Testis (tissue), 5 donors: ENCODE measurements at places on chromosomes 16 and 17. TPM values are rescaled to one million over a fixed set of nuclear protein-coding genes. Genes with fewer than 3 reads are reported as not detected.

Gene CYB5B
- 85.0 TPM for total RNA-seq

Gene CLEC18A
- 12.6 TPM for total RNA-seq

Gene SMPD3
- 20.6 TPM for total RNA-seq

Gene CHAD
- 0.79 TPM for total RNA-seq

- DNase-seq: peak; percentile 26
- no peaks in the 10 kb centered on the region for H3K36me3 ChIP-seq
- no peaks in the 10 kb centered on the region for H3K27me3 ChIP-seq
- H3K4me1 ChIP-seq: no peaks in the 10 kb centered on the region
Measured at GRCh38 chr16:78866521-78866920, 734.0 kb downstream of the MAF start.

DNA sequence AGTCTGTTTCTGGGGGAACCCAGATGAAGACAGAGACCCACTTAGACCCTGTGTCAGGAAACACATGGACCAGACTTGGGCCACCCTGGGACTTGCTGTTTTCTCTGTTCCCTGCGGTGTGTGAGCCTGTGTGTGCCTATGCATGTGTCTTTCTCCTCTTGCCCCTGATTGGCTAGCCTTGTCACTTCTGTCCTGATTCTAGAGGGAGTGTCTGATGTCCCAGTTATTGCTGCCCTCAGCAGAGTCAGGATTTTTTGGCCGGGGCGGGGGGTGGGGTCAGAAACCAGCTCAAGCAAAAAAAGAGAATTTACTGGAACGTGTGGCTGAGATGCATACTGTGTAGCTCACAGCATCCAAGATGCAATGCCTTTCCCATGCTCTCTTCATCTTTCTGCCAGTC is 30.5 kb downstream of the PLCG2 start:
- no peak overlapping the region for H3K27ac ChIP-seq
- H3K36me3 ChIP-seq: no peaks in the 10 kb centered on the region
- H3K4me1 ChIP-seq: no peaks in the 10 kb centered on the region
- no peak for DNase-seq

- no peaks in the 10 kb centered on the region for H3K36me3 ChIP-seq
- H3K27ac ChIP-seq: no peak overlapping the region
Measured at GRCh38 chr16:88480829-88481228, 27.7 kb downstream of the ZFPM1 start.

DNA sequence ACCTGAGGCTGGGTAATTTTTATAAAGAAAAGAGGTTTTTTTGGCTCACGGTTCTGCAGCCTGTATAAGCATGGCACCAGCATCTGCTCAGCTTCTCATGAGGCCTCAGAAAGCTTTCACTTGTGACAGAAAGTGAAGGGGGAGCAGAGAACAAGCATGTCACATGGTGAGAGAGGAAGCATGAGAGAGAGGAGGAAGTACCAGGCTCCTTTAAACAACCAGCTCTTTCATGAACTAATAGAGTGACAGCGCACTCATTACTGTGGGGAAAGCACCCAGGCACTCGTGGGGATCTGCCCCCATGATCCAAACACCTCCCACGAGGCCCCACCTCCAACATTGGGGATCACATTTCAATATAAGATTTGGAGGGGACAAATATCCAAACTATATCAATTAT is 86.8 kb downstream of the USP32 start:
- H3K4me3 ChIP-seq: no peak overlapping the region
- no peak overlapping the region for H3K27ac ChIP-seq
- H3K36me3 ChIP-seq: no peaks in the 10 kb centered on the region
- H3K4me1 ChIP-seq: no peaks in the 10 kb centered on the region
- no peaks in the 10 kb centered on the region for H3K27me3 ChIP-seq
- no peak for DNase-seq

DNA sequence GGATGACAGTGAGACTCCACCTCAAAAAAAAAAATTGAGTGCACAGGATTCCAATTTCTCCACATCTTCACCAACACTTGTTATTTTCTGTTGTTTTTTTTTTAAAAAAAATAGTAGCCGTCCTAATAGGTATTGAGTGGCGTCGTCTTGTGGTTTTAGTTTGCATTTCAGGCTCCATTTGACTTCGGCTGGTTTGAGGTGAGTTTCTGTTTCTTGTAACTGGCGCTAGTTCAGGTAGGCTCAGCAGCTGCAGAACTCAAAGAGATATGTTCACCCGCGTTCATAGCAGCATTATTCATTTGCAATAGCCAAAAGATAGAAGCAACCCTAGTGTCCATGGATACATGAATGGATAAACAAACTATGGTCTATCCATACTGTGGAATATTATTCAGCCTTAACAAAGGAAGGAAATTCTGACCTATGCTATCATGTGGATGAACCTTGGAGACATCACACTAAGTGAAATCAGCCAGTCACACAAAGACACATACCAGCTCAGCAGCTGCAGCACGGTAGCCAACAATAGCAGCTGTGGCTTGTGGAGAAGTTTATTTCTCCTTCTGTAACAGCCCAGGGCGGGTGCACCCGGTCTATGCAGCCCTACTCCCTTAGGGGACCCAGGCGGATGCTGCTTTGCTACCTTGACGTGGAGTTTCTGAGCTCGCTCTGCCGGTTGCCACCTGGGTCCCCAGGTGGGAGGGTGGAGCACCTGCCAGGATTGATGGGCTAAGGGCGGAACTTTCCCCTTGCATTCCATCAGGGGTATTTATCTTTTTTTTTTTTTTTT is 44.9 kb downstream of the TMEM235 start:
- DNase-seq: no peak
- H3K4me3 ChIP-seq: no peak overlapping the region
- peaks cover 5% of the 10 kb centered on the region for H3K4me1 ChIP-seq
- H3K36me3 ChIP-seq: no peaks in the 10 kb centered on the region
- no peak overlapping the region for H3K27ac ChIP-seq

DNA sequence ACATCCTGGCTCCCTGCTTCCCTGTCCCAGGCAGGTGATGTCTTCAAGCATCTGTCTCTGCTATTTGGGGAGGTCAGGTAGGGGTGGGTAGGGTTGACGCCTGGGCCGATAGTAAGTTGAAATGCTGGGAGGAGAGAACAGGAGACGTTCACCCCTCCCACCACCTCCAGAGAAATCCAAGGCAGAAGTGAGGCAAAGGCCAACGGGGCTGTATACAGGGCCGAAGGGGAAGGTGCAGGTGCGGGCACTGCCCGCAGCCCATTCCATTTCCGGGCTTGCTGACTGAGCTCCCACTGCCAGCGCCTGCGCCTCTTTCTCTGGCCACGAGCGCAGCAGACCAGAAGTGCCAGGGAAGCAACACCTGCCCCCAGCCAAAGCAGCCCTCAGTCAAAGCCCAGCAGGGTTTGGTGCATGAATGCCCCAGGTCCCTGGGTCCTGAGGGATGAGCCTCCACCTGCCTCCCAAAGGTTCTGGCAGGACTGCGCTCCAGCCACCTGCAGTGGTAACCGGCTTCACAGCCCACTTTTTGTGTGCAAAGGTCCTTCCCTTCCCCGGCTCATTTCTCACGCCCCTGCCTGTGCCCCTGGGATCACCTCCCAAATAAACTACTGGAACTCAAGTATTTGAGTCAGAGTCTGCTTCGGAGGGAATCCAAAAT is 127.6 kb upstream of the TNRC6C start:
- DNase-seq: no peak
- no peak overlapping the region for H3K4me3 ChIP-seq
- no peaks in the 10 kb centered on the region for H3K36me3 ChIP-seq
- H3K27ac ChIP-seq: peak overlapping the region; percentile 82

DNA sequence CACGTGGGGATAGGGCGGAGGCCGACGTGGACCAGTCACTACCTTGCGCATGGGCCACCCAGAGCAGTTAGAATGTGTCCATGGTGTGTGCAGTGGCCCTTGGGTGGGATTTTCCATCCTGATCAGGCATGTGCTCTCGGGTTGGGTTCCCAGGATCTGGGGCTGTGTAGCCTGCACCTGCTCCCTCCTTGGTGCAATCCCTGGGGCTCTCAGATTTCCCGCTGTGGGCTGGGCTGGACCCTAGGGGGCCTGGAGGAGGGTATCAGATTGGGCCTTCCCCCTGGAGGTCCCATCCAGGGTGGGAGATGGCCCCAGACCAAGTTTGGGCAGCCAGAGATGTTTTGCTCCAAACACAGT is 1.3 kb downstream of the SMTNL2 start:
- no peaks in the 10 kb centered on the region for H3K36me3 ChIP-seq
- H3K4me3 ChIP-seq: no peak overlapping the region
- no peak overlapping the region for H3K27ac ChIP-seq
- no peaks in the 10 kb centered on the region for H3K27me3 ChIP-seq

GRCh38 chr17:29159306-29159860 is 20.8 kb downstream of the MYO18A start:
- H3K27ac ChIP-seq: peak overlapping the region; percentile 33
- H3K4me1 ChIP-seq: peaks cover 21% of the 10 kb centered on the region
- H3K4me3 ChIP-seq: no peak overlapping the region
- no peaks in the 10 kb centered on the region for H3K27me3 ChIP-seq

DNA sequence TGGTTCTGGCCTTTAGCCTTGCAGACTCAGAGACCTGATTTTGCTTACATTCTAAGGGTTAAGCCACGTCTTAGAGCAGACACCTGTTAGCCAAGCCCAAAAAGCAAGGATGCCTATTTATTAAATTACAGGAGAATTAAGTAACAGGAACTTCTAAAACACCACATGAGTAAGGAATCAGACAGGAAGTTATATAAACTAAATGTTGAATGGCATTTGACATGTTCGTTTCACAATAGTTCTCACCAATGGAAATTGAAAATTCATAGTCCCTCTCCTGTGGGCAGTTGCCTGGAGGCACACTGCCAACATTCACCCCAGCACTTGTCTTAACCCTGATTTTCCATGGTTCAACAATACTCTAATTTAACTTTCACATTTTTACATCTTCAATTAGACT is 9.0 kb downstream of the KRTAP9-7 start:
- no peaks in the 10 kb centered on the region for H3K27me3 ChIP-seq
- H3K36me3 ChIP-seq: no peaks in the 10 kb centered on the region
- no peak for DNase-seq
- H3K27ac ChIP-seq: no peak overlapping the region
- H3K4me1 ChIP-seq: no peaks in the 10 kb centered on the region

DNA sequence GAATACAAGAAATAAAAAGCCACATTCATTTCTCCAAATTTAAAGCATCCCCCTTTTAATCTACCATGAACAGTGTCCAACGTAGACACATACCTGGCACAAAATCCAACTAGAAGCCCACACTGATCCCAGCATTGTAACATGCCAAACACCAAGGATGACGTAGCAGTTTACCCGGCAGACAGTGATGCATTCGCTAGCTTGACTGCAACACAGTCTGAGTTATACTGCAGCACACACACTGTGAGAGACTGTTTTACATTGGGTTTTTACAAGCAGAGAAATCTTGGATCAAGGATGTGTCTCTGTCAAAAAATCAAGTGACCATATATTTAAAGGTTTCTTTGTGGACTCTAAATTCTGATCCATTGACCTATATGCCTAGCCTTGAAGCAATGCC is 74.5 kb upstream of the C17orf78 start:
- no peak overlapping the region for H3K27ac ChIP-seq
- H3K4me1 ChIP-seq: peaks cover 28% of the 10 kb centered on the region
- H3K27me3 ChIP-seq: no peaks in the 10 kb centered on the region
- no peaks in the 10 kb centered on the region for H3K36me3 ChIP-seq

DNA sequence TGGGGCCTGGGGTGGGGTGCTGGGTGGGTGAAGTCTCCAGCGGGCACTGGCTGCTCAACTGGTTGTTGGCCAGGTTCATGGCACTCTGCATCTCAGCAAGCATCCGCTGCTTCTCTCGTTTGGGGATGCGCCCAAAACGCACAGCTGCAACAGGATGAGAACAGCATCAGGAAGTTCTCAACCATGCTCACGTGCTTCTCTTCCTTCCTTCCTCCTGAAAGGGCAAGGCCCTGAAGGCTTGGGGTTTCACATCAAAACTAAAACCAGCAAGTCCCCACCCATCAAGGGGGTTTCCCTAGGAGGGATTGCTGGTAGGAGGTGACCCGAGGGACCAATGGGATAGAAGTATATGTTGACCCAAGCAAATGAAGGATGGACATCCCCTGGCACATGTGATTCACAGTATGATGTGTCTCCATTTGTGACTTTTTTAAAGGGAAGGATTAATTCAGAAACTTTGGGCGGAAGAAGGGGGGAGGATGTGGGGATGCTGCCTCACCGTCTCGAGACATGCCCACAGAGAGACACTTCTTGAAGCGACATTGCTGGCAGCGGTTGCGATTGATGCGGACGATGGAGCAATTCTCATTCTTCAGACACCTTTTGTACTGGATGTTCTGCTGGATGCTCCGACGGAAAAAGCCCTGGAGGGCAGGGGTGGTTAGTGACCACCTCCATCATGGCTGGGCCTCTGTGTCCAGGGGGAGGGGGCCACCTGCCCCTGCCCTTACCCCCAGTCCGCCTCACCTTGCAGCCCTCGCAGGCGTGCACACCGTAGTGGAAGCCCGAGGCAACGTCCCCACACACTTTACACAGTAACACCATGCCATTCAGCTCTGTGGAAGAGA is 4.2 kb downstream of the NR1D1 start:
- H3K4me3 ChIP-seq: no peak overlapping the region
- no peaks in the 10 kb centered on the region for H3K27me3 ChIP-seq
- no peak for DNase-seq
- no peaks in the 10 kb centered on the region for H3K36me3 ChIP-seq
